SK-MEL-5 (cell line): ENCODE measurements at places on chromosomes 12 and 14.

DNA sequence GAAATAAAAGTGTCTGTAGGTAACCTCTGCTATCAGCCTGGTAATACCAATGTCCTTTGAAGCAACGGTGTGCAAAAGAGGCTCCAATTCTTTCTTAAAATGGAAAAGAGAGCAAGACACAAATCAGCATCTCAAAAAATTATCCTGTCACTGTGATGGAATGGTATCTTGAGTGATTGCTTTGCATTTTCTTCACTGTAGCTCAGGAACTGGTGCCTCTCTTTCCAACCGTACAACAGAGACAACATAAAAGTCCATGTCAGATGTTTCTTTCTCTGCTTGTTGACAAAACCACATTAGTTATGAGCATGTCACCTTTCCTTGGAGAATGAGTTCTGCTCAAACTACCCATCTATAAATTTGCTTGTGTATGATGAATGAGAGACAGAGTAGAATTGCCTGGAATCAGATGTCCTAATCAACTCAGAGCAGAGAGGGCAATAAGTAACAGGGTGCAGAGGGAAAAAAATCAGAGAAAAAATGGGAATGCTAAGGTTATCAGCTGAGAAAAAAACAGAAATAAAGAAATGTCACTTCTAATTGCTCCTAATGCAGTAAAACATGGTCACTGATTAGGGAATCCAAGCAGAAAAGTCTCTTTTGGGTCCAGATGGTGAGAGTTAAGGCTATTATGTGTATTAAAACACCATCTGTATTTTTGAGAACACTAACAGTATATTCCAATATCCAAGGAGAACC lies 465.0 kb upstream of the ATP2B1 start:
- no peak for DNase-seq

GRCh38 chr14:22026527-22026926 lies 352.9 kb upstream of the OR4E1 start:
- peak; percentile 65 for DNase-seq

DNA sequence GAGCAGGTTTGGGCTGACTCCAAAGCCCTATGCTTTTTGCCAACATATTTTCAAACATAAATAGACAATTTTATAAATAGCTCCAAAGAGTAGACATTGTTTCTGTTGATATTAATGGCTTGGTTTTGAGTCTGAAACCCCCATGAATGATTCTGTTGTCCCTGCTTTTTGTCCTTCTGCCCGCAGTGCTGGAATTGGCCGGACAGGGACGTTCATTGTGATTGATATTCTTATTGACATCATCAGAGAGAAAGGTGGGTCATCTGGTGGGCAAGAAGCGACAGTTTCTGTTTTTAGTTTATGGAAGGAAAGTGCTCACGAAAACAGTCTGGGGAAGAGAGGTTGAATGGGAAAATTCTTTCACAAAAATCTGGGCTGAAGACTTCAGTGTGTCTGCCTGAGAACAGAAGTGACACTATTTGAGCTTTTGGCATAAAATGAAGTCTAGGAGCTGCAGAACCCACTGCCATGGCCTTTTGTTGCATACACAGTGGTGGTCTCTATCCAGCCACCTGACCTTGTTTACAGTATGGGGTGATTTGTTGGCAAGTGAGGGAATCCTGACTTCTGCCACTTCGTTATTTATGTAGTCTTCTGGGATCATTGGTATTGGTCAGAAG lies 69.6 kb downstream of the PTPN11 start:
- no peak for DNase-seq

DNA sequence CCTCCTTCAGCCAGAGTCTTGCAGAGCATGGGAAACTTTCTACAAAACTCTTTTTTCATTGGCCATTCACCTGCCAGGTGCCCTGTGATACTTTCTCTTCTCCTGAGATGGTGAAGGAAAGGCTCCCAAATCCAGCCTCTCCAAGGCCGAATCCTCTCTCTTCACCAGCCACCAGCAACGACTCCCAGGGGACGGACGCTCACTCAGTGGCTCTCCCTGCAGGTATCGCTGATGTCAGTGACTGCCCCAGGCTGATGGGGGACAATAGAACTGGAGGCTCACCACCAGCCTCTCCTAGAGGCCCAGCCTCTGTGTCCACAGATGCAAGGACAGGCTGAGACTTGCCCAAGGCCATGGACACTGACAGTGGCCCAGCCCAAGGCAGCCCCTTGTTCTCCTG lies 204.1 kb downstream of the BCL11B start:
- DNase-seq = no peak

GRCh38 chr14:28012629-28013415 lies 753.8 kb upstream of the FOXG1 start:
- peak; percentile 52 for DNase-seq

DNA sequence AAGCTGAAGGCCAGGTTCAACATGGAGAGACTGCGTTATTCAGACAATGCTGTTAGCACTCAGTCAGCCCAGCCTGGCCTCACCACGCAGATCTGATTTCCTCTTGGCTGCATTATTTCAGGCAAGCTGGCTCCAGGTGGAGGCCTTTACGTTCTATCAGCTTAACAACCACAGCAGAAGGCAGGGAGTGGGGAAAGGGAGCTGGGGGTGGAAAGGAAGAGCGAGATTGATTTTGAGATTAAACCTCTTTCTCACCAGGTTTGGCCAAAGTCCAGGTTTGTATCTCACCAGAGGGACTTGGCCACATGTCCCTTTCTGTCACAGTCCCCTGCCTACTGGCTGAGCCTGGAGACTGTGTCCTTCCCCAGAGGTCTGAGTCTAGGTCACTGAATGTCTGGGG lies 543.7 kb upstream of the TMEM132C start:
- DNase-seq = no peak

DNA sequence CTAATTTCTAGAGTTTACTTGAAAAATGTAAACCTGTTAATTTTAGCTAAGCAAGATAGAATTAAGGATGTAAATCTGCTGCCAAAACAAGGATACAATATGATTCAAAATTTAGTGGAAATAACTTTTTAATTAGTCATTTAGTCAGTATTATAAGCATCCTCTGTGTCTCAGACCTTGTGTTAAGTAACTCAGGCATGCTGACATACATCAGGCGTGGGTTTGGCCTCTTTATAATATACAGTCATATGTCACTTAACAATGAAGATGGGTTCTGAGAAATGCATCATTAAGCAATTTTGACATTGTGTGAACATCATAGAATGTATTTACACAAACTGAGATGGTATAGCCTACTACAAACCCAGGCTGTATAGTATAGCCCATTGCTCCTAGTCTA lies 386.9 kb downstream of the ZFP36L1 start:
- no peak for DNase-seq

DNA sequence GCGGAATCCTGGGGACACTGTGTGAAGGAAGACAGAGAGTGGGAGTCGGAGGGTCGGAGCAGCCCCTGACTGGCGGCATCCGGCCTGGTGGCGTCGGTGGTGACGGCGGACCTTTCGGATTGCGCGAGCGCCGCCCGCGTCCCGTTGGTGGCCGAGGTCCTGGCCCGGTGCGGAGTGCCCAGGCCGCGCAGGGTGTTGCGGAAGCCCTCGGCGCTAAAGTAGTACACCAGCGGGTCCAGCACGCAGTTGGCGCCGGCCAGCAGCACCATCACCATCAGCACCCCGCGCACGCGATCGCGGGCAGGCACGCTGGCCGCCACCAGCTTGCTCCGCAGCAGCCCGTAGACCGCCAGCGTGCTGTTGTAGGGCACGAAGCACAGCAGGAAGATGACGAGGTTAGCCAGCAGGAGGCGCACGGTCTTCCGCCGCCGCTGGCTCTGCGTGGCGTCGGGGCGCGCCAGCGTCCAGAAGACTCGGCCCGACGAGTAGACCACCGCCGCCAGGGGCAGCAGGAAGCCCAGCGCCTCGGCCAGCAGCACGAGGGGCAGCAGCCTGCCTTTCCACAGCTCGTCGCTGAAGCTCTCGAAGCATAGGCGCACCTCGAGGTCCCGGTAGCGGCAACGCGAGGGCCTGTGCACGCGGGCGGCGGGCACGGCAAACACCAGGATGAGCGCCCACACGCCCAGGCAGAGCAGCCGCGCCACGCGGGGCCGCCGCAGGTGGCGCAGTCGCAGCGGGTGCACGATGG lies 13.1 kb upstream of the CHD4 start:
- no peak for DNase-seq

- no peak for DNase-seq
These were observed 6.2 kb downstream of the CMKLR1 start for GRCh38 chr12:108332791-108333382.

DNA sequence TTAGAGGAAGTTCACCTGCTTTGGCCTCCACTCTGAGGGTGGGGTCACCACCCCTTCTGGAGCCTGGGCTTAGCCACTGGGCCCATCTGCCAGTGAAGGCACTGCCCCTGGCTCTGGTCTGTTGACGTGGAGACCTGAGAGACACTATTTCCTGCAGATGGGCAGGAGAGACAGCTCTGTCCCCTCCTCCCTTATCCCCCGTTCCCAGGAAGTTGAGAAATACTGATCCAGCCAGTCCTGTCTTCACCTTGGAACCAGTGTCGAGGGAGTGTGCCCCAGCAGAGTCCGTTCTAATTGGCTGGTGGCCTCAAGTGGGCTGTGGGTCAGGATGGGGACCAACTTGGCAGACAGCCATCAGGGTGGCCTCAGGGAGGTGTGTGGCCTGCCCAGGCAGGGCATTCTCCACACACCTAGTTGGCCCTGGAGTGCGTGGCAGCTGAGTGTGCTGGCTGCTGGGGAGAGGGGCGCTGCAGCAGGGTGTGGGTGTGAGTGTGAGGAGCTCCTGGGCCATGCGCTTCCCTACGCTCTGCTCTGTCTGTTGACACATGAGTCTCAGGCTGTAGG lies 25.4 kb downstream of the CLSTN3 start:
- DNase-seq = no peak

DNA sequence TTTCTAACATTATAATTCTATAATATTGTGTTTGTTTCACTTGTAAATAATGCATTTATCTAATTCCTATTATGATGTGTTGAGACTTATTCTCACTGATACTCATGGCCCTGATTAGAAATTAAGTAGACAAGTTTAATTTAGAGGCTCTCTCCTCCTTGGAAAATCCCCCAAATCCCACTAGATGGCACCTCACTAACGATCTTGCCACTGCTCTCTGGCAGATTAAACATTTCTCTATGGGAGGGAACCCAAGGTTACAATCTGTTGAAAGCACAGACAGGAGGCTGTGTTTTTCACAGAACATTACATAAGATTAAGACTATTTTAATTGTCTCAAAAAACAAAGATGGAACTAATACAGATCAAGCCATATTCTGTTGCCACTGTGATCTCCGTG lies 318.7 kb downstream of the LRFN5 start:
- DNase-seq = peak; percentile 40

DNA sequence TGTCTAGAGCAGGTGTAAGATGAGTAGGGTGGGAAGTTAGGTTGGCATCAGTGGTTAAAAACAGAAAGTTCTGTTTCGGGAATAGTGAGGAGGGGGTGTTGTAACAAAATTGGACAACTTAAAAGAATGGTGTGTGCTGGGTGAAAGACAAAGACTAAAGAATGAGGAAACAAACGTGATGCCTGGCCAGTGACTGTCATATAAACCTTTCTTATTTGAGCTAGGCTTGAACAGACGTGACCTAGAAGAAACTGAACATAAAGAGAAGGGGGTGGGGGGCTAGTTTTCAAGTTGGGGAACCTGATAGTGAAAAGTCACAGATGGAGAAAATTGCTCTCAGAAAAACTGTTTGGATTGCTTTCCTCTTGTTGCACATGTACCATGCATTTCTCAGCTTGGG lies 39.6 kb downstream of the RAD52 start:
- DNase-seq = no peak

- DNase-seq = no peak
These were observed 96.2 kb downstream of the CPSF2 start for GRCh38 chr14:92217936-92218335.

- no peak for DNase-seq
These were observed 82.3 kb downstream of the KCNMB4 start for GRCh38 chr12:70448371-70448770.

GRCh38 chr14:51396222-51396815 lies 156.3 kb downstream of the TMX1 start:
- DNase-seq = no peak

DNA sequence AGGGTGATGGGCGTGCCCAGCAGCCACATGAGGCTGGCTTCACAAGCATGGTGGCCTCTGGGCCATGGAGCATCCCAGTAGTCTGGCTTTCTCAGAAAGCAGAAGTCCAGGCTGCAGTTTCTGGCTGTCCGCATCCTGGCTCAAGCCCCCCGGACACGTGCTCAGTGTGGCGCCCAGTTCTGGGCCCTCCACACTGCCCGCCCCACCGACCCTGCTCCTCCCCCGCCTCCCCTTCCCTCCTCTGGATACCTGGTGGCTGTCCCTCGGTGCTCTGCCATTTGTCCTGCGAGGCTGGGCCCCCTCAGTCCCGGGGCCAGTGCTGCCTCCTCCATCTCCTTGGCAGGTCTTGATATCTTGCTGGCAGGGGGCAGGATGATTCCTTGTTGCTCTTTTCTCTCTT lies 31.6 kb downstream of the LRCOL1 start:
- no peak for DNase-seq

- DNase-seq = peak; percentile 16
These were observed 52.0 kb downstream of the PEBP1 start for GRCh38 chr12:118187751-118188435.

DNA sequence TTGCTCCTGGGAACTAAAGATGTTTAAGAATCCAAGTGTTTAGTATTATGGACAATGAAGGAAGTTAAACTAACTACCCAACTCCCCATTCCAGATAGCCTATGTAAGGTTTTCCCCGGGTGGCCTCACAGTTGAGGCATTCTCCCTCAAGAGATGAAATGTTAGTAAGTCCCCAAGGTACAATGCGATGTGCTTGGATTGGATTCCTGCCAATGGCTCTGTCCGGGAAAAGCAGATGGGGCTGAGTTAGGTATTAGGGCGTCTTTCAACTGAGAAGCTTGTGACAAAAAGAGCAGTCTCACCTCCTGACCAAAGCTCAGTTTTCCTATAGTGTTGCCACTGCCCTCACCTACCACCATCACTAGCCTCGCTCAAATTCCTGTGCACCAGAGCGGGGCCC lies 64.8 kb upstream of the E2F7 start:
- no peak for DNase-seq

GRCh38 chr12:112389228-112389627 lies 7.0 kb upstream of the HECTD4 start:
- no peak for DNase-seq

DNA sequence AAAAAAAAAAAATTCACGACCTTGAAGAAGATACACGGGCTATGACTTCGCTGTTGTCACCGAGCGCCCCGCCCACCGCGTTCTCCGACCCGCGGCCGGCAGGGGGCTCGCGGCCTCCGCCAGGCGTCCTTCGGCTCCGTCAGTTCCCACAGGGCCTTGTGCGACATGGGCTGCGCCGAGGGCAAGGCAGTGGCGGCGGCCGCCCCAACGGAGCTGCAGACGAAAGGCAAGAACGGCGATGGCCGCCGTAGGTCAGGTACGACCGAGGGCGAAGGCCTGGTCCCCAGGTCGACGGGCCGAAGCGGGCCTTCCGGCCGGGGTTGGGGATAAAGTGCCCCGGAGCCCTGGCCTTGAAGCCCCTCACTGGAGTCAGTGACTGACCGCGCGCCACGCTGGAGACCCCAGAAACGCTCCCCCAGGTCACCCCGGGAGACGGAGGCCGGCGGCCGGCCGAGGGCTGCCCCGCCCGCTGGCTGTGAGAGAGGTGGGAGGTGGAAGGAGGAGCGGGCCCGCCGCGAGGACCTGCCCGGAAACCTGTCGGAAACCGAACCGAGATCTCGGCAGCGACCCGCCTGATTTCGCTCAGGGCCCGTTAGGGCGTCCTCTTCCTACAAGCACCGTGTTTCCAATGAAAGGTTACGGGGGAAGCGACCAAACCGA lies at the start of gene TXNRD1:
Gene TXNRD1, plus strand, starts transcription at position 142 of the 660 bp plus-strand sequence. Its CDS starts 24 bp downstream, at position 166.
- DNase-seq = no peak
